SK-N-DZ (cell line): ENCODE measurements at places on chromosomes 16 and 17.

GRCh38 chr17:27380551-27380950 lies 75.7 kb upstream of the KSR1 start:
- no peak for DNase-seq

- no peak for DNase-seq
Observed at GRCh38 chr17:59069856-59070255, 36.8 kb downstream of the TRIM37 start.

DNA sequence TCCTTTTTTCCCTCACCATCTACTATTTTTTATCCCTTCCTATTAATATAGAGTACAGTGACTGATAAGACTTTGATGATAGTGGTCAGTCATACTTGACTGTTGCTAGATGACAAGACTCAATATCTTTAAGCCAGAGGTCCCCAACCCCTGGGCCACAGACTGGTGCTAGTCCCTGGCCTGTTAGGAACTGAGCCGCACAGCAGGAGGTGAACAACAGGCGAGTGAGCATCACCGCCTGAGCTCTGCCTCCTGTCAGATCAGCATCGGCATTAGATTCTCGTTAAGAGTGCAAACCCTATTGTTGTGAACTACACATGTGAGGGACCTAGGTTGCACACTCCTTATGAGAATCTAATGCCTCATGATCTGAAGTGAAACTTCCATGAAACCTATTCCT lies 341.3 kb downstream of the BCAS3 start:
- no peak for DNase-seq

GRCh38 chr17:55437159-55437605 lies 15.5 kb upstream of the MMD start:
- no peak for DNase-seq

DNA sequence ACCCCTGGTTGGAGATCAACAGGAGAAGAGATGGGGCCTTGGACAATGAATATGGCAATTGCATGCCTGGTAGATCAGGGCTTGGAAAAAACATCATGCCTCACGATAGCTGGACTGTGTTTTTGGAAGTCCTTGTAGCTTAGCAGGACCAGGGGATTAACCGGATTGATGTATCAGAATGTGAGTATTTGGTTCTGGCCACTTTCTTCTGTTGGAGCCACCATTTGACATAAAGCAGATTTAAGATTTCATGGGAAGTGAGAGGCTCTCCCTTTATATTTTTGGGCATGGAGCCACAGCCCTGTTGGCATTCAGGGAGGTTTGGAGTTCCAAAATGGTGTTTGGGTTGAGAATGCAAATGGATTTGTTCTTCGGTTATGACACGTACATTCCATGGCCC lies 424.7 kb upstream of the MAF start:
- DNase-seq, result no peak

DNA sequence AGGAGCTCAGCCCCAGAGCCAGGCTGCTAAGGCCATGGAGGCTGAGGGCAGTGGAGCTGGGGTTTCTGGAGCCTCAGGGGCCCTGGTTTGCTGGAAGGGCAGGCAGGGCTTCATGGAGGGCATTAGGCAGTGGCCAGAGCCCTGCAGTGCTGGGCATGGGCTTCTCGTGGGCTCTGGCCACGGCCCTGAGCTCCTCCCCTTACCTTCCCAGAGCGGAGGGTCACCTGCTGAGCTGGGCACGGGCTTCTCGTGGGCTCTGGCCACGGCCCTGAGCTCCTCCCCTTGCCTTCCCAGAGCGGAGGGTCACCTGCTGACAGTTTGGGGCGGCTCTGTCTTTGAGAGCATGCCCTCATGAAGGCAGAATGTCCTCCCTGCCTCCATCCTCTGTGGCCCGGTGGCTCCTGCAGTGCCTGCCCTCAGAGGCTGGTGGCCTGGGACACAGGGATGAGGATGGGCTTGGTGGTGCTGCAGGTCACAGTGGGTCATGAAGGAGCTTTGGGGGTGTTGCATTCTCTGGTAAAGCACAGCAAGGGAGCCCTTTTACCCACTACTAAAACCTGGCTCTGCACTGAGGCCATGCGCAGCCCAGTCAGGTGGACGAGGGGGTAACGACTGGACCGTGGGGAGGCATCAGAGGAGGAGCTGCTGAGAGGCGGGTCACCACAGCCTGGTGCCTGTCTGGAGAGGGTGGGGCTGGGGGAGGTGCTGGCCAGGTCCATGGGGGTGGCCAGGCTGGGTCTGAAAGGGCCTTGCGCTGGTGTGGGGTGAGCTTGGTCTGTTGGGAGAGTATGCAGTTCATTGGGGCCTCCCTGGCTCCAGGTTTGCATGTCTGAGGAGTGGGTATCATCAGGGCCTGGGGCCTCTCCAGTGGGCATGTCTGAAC lies 2.9 kb upstream of the RNPS1 start:
- DNase-seq, result no peak

GRCh38 chr16:89164436-89164835 lies 7.1 kb upstream of the CDH15 start:
- DNase-seq, result peak; percentile 52

DNA sequence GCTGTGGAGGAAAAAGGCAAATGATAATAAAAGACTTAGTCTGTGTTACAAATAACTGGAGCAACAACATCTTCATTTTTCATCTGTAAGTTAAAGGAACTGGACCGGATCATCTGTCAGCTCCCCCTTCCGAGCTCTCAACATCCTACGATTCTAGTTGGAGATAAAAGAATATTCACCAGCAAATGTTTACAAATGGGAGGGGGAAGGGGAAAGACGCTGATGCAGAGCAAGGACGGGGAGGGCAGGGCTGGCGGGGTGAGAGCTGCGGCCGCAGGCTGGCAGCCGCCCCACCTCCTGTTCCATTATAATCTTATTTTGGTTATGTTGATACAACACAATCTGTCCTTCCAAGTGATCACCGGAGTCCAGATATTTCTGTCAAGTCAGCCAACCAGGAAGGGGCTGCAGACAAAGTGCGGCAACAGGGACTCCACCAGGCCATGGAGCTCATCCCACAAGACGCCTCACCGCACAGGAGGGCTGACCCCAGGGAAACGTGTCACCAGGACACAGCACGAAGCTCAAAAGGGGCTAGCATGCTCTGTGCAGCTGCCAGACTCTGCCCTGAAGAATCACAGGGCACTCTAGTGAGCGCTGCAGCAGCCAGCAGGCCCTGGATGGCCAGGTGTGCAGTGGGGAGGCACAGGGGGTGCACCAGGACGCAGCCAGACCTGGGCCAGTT lies 19.7 kb downstream of the FBXO31 start:
- DNase-seq, result peak; percentile 86

- no peak for DNase-seq
Observed at GRCh38 chr17:7818026-7818425, 16.0 kb upstream of the KDM6B start.

DNA sequence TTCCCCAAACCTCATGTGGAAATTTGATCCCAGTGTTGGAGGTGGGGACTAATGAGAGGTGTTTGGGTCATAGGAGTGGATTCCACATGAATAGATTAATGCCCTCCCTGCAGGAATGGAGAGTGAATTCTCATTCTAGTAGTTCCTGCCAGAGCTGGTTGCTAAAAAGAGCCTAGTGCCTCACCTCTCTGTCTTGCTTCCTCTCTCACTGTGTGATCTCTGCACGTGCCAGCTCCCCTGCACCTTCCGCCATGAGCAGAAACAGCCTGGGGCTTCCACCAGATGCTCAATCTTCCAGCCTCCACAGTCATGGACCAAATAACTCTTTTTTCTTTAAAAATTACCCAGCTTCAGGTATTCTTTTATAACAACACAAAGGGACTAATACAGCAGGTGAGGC lies 72.9 kb upstream of the CLEC3A start:
- no peak for DNase-seq

DNA sequence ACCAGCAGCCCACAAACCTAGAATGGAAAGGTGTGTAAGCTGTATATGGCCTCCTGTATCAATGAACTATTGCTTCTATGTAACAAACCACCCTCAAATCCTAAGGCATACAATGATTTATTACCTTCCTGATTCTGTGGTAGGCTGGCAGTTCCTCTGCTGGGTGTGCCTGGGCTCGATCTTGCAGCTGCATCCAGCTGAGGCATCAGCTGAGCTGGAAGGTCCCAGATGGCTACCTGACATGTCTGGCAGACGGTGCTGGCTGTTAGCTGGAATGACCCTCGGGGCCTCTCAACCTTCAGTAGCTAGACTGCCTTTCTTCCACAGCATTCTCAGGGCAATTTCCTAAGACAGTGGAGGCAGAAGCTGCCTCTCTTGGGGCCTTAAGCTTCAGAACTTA lies 152.7 kb downstream of the RAB11FIP4 start:
- no peak for DNase-seq

DNA sequence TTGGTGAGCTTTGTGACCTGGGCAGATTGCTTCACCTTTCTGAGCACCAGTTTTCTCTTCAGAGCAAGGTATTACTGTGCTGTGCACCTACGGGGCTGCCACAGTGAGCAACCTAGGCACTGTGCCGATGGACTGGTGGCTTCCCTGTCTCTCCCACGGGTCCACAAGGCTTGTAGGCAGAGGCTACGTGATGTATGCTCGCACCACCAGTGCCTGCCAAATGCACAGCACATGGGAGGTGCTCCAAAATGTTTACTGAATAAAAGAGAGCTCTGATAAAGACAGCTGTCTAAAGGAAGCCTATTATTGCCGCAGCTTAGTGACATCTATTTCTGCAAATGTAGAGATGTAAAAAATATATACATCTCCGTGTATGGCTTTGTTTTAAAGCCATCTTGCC lies 139.2 kb downstream of the CDK5R1 start:
- DNase-seq, result no peak

GRCh38 chr17:57221366-57222350 lies 34.7 kb upstream of the MSI2 start:
- DNase-seq, result no peak

- peak; percentile 28 for DNase-seq
Observed at GRCh38 chr16:67663151-67663876, 2.6 kb downstream of the PARD6A start.

- no peak for DNase-seq
Observed at GRCh38 chr16:79794941-79795340, 194.4 kb upstream of the MAF start.

DNA sequence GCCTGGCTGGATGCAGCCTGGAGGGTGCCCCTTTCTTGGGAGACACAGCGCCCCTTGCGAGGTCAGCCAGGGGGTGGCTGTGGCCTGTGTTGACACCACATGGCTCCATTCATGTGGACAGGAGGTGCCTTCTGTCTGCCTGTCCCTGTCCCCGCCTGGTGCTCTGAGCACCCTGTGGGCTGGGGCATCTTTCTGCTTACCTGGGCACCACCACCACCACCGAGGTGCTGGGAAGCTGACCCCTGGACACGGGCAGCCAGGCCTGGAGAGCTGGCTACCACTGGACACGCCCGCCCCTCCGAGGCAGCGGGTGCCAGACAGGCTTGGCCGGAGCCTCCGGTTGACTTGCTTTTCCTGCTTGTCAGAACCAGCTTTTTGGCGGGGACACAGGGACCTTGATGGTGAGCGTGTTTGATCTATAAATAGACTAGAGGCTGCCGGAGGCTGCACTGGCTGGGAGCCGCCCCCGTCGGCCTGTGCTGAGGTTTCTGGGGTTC lies 121.3 kb upstream of the GSE1 start:
- no peak for DNase-seq

DNA sequence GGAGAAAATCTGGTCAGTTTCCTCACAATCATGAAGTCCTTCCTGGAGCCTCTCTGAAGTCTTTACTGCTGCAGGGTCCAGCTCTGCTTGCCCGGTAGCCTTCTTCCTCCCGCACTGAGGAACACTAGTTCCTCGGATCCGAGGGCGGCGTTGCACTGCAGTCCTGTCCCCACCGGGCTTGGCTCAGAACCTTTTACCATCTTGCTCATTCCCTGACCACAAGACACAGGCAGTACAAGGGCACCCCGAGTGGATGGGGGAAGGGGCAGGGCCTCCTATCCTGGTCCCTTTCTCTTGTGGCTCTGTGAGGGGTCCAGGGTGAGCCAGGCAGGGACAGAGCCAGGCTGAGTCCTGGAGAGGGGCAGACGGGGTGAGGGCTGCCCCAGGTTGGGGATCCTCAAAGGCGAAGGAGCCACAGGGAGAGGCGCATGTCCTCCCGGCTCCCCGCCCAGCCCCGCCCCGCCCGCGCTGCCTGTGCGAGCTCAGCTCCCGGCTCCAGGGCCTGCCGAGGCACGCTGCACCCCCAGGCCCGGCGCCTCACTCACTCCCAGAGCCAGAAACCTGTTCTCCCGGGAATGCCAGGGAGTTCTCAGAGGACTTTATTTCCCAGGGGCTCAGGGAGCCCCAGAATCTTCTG lies 1.5 kb downstream of the FOXN1 start:
- no peak for DNase-seq

- DNase-seq, result peak; percentile 25
Observed at GRCh38 chr16:22373662-22374310, 633 bp downstream of the CDR2 start.

DNA sequence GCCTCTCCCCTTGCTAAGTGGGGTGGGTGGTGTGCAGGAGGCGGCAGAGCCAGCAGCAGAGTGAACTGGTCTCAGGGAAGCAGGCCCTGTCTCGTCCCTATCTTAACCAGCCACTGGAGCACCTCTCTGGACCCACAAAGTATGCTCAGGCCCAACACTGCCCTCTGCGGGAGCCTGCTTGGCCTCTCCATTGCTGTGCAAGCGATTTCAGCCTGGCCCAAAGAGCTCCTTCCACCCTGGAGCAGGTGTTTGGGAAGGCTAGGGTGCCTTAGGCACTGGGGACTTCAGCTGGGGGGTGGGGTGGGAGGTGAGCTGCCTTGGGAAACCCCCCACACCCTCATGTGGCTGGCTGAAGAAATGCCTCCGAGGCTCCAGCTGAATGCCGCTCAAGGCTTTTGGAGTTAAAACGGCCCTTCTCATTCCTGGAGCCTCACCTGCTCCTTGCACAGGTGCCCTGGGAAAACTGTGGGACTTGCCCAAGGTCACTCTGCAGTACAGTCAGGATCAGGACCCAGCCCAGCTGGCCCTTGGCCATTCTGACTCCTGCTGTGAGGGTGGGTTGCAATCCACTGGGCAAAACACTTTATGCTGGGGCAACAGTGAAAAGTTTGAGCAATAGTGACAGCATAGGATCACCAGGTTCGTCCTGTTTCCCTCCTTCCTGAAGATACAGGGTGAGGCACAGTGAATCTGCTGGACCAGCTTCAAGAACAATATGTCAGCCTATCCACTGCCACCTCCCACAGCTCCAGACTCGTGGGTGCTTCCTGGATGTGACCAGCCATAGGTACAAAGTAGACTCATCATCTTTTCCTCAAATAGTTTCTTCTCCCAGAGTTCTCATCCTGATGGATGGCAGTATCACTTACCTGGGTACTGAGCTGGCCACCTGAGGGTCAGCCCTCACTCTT lies 5.9 kb upstream of the UBE2O start:
- DNase-seq, result peak; percentile 75

DNA sequence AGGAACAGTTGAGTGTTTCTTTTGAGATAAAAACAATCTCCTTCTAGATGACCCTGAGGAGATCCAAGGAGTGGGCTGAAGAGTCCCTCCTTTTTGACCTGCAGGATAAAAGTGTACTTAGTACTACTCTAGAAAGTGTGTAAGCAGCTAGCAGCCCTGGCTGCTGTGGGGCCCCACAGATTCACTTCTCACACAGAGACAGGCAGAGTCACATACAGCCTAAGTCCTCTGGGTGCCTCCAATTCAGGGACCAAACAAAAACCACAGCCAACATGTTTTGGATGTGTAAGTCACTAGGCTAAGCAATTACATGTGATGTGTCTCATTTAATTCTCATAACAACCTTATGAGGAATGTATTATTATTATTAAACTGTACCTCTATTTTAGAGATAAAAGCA lies 97.1 kb downstream of the TMEM100 start:
- DNase-seq, result no peak

- DNase-seq, result no peak
Observed at GRCh38 chr16:26441178-26441577, 625.5 kb upstream of the C16orf82 start.
